ENCODE measurements at places on chromosomes 5 and 9.

GRCh38 chr9:73199886-73200285 lies 48.2 kb downstream of the ANXA1 start:
- no peak for DNase-seq

GRCh38 chr5:159805021-159805420 lies 111.3 kb upstream of the ADRA1B start:
- peak; percentile 44 for DNase-seq

DNA sequence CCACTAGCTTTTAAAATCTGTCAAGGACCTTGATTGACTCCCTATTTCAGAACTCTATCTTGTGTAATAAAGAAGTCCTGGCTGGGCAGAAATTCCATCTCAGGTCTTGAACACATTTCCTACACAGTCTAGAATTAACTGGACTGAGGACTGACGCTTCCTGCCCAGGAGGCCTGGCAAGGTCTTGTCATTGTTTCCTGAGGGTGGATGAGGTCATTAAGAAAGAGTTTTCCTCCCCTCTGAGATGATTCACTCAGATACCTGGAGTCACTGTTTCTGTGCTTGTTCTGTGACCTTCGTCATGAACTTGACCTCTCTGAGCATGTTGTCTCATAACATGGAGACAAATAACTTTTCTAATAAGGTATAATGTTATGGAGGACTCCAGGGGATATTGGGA lies 10.0 kb downstream of the MTAP start:
- peak; percentile 53 for DNase-seq

GRCh38 chr9:87671478-87671877 lies 54.4 kb upstream of the CTSL start:
- no peak for DNase-seq

- no peak for DNase-seq
Observed at GRCh38 chr9:135032868-135033460, 54.5 kb upstream of the OLFM1 start.

GRCh38 chr5:135395866-135396265 lies 3.2 kb downstream of the MACROH2A1 start:
- DNase-seq, result no peak

GRCh38 chr9:81653240-81653639 lies 36.1 kb downstream of the TLE1 start:
- peak; percentile 48 for DNase-seq

- DNase-seq, result no peak
Observed at GRCh38 chr5:37767251-37767650, 72.6 kb downstream of the GDNF start.

DNA sequence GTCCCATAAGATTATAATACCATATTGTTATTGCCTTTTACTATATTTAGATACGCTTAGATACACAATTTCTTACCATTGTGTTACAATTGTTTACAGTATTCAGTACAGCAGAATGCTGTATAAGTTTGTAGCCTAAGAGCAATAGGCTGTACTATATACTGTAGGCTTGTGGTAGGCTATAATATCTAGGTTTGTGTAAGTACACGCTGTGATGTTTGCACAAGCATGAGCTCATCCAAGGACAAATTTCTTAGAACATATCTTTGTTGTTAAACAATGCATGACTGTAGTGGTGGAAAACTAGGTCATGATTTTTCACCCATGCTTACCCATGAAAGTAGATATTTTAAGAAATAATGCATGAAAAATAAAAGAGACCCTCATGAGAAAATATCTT lies 509.4 kb upstream of the CDH18 start:
- DNase-seq, result no peak

GRCh38 chr5:135031813-135032694 lies 2.0 kb downstream of the PITX1 start:
- no peak for DNase-seq

DNA sequence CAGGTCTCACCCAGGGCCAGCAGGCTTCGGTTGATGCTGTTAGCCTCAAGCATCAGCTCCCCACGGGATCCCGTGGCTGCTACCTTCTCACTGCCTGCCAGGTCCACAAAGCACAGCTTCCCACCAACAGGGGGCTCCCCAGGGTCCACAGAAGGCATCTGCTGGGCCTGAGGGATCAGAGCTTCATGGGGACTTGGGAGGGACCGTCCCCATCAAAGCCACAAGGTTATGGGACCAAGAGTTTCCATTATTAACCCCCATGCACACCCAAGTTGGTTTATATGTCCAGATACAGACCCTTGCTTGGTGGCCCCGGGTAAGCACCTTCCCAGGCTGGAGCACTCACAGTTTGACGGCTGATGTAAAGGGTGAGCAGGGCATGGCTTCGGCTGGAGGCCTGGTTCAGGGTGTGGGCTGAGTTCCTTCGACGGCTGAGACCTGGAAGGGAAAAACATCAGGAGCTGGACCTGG lies 3.0 kb downstream of the KIF12 start:
- no peak for DNase-seq

GRCh38 chr5:169635936-169636335 lies 1.1 kb upstream of the DOCK2 start:
- DNase-seq, result no peak

GRCh38 chr5:171850324-171850947 lies 64.8 kb downstream of the SMIM23 start:
- peak; percentile 35 for DNase-seq

GRCh38 chr9:16726718-16727451 lies 143.6 kb downstream of the BNC2 start:
- peak; percentile 89 for DNase-seq

- no peak for DNase-seq
Observed at GRCh38 chr5:135876146-135876545, 19.5 kb downstream of the IL9 start.

DNA sequence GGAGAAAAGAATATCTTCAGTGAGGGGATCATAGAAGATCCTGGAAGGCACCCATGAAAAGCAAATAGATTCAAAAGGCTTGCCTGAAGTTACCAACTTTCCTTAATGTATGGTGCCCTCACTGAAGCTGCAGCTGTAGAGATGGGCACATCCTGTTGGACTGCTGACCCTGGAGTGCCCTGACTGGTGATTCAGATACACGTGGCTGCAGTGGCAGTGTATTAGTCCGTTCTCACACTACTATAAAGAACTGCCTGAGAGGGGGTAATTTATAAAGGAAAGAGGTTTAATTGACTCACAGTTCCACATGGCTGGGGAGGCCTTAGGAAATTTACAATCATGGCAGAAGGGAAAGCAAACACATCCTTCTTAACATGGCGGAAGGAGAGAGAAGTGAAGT lies 80.3 kb downstream of the OSMR start:
- peak; percentile 84 for DNase-seq

DNA sequence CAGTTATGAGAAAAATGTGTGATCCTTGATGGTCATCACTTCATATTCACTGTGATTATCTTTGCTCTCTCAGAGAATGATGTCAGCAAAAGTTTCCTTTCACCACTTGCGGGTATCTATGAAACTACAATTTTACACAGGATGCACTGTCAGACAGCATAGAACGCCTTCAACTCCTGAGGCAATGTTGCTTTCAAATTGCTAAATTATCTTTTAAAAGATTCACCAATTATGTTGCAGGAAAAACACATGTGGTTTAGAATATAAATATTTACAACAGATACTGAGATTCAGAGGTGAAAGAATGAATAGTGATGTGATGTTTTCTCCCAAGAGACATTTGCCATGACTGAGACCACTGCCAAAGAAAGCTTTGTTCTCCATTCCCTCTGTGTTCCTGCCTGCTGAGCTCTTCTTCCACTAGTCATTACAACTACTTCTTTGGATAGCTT lies 879.8 kb upstream of the DMAC1 start:
- no peak for DNase-seq

DNA sequence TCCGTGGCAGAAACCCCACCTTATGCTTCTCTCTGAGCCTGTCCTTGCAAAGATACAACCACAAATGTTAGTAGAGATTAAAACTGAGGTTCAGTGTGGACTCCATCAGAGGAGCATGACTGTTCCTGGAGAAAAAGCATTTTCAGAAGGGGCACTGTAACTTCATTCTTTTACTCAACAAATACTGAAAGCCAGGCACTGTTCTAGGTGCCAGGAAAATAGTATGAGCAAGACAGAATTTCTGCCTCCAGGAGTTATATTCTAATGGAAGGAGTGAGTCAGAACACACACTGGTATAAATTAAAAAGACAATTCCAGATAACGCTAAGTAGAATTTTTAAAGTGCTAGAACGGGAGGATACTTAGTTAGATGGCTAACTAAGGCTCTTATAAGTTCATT lies 251.4 kb upstream of the GAS1 start:
- DNase-seq, result peak; percentile 62

- peak; percentile 63 for DNase-seq
Observed at GRCh38 chr5:143442385-143442784, 38.9 kb upstream of the NR3C1 start.

- DNase-seq, result no peak
Observed at GRCh38 chr9:71795097-71795813, 26.9 kb upstream of the CEMIP2 start.

- no peak for DNase-seq
Observed at GRCh38 chr9:111484572-111484894, 350 bp upstream of the ECPAS start.

- no peak for DNase-seq
Observed at GRCh38 chr9:2939368-2939767, 95.5 kb upstream of the PUM3 start.

- DNase-seq, result no peak
Observed at GRCh38 chr9:111948951-111949350, 52.3 kb downstream of the UGCG start.

- DNase-seq, result no peak
Observed at GRCh38 chr9:109336409-109336808, 15.6 kb upstream of the EPB41L4B start.

- peak; percentile 21 for DNase-seq
Observed at GRCh38 chr9:77879437-77879943, 152.1 kb downstream of the GNAQ start.

- DNase-seq, result no peak
Observed at GRCh38 chr5:75325242-75325641, 11.8 kb upstream of the HMGCR start.

GRCh38 chr5:119275146-119275545 lies 80.7 kb upstream of the TNFAIP8 start:
- DNase-seq, result peak; percentile 50

GRCh38 chr9:112188884-112189283 lies 13.8 kb upstream of the SUSD1 start:
- no peak for DNase-seq

GRCh38 chr5:6328173-6328572 lies 50.2 kb downstream of the MED10 start:
- DNase-seq, result peak; percentile 16

GRCh38 chr5:150323819-150324218 lies 21.1 kb upstream of the ARSI start:
- no peak for DNase-seq

- no peak for DNase-seq
Observed at GRCh38 chr9:84759804-84760203, 90.3 kb downstream of the NTRK2 start.

- DNase-seq, result no peak
Observed at GRCh38 chr5:41191249-41191648, 22.1 kb downstream of the C6 start.
